Central memory CD8-positive, alpha-beta T cell (primary cell): ENCODE measurements at places on chromosomes 5 and 9.

GRCh38 chr9:134123764-134124128 is 12.1 kb upstream of the WDR5 start:
- DNase-seq, result no peak

DNA sequence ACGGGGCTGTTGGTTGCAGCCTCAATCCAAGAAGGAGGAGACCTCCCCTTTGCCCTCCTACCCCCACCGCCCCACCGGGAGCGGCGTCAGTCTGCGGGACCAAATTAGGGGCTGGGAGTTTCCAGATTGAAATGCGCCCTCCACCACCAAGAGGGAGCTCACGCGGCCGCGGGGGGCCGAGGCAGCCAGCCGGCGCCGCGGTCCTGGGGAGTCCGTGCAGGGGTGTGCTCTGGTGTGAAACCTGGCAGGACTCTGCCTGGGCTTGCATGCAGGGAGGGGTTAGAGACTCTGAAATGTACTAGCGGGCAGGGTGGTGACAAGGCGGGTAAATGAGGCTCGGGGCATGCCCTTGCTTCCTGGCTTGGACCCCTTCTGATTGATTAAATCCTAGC is 989 bp upstream of the FBN2 start:
- DNase-seq, result no peak

DNA sequence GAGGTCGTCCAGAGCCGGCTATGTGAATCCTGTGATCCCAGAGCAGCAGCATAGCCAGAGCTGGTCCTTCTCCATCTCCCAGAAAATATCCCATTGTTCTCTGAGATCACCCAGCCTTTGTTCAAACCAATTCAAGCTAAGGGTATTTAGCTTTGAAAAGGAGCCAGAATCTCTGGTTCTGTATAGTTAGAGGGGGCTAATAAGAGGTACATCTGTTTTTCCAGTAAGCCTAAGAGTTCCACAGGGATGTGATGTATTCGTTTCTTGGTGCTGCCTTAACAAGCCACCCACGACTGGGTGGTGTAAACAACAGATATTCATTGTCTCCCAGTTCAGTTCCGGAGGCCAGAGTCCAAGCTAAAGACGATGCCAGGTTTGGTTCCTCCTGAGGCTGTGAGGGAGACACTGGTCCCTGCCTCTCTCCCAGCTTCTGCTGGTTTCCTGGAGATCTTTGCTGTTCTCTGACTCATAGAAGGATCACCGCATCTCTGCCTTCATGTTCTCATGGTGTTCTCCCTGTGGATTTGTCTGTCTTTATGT is 344.8 kb downstream of the MTRR start:
- no peak for DNase-seq

GRCh38 chr9:136694163-136694871 is 7.1 kb upstream of the AGPAT2 start:
- DNase-seq, result no peak

- DNase-seq, result no peak
Measured at GRCh38 chr5:59746241-59746765, 147.2 kb downstream of the PDE4D start.

DNA sequence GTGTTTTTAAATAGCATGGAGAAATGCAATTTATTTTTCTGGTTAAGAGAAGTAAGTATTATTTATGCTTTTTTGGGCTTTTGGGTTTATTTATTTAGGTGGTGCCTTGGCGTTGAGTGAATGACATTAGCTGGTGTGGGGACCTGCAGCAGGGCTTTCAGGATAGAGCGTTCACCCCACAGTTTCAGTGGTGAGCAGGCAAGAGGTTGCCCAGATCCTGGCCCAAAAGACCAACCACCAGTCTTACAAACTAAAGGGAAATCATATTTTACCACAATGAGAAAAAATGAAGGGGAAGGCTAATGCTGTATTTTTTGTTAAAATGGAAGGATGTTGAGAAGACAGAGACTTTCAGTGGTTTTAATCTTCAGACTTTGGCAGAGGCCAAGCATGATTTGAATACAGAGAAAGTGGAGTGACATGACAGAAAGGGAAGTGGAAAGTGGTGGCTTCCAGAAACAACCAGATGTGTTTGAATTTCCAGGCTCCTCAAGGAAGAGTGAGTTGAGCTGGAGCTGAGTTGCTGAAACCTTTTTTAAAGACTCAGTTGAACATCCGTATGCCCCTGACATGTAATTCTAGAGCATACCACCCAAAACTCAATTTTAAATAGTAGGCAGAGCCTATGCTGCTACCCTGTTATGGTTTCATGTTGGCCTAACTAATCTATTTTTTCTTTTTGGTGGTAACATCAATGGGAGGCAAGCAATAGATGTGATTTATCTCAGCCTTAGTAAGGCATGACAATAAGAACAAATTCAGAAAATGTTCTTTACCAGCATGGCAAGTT is 94.8 kb downstream of the AOPEP start:
- no peak for DNase-seq

- no peak for DNase-seq
Measured at GRCh38 chr9:136244969-136245218, 718 bp downstream of the QSOX2 start.

GRCh38 chr5:169336242-169336641 is 35.3 kb upstream of the SLIT3 start:
- no peak for DNase-seq
